HL-60 (cell line): ENCODE measurements at places on chromosomes 1 and 21.

DNA sequence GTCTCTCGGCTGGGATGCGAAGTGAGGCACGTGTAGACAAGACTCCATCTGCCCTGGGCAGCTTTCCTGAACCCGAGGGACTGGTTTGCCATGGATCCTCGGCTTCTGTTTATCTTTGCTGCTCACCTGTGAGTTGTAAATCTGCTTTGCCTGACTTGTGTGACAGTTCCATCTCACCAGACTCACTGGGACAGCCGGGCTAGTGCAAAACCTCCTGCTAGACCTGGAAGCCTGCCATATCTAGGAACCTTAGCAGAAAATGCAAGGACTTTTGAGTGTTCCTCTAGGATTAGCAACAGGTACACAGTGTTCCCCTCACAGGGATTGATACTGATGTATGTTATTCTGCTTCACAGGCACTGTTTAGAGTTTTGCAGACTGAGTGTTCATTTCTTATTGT, 218.6 kb downstream of the URB2 start:
- no peak for DNase-seq

DNA sequence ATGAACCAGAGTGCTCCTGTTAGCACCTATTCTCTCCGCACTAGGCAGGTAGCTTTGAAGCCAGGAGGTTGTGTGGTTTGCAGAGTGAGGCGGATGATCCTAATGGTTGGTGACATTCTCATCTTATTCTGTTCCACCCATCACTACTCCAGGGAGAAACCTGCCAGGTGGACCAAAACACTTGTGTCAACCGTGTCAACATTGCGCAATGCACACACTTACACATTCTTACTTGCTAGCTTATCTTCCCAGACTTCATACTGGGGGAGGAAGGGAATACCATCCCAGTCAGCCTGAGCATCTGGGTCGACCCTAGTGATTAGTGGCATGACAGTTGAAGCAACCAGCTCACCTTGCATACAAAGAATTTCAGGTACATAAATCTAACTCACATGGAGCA, 236.9 kb downstream of the RPS6KC1 start:
- no peak for DNase-seq

GRCh38 chr1:87170157-87170556, 158.5 kb upstream of the LMO4 start:
- no peak for DNase-seq

GRCh38 chr1:229753764-229754551, 127.9 kb downstream of the URB2 start:
- no peak for DNase-seq

GRCh38 chr21:25175938-25176337, 431.3 kb downstream of the MRPL39 start:
- no peak for DNase-seq

DNA sequence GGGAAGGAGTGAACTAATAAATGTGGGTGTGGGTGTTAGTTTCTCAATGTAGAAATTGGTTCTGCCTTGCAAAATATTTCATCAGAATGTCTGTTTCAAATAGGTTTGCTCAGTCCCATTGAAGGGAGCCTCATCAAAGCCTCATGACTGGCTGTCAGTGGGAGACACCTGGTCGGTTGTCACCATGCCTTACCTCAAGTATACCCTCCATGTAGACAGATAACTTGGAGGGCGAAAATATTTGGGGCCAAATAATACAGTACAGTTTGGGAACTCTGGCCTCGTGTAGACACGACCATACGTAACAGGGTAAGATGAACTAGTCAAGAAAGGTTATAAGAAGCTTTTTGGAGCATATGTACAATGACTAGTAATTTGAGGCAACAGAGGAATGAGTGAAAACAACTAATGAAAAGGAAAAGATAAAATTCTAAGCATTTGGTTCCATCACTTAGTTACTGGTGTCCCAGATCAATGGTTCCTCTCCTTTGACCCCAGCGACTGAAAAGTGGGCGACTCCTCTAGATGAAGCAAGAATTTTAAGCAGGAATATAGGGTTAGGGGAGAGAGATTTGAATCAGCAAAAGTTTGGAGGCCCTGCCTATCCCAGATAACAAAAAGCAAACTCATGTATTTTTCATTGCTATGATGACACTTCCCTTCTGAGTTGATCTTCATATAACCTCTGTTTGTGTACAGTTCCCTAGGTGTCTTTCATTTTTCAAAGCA, 163.9 kb downstream of the LRRC40 start:
- no peak for DNase-seq

- no peak for DNase-seq
Measured at GRCh38 chr1:114178936-114179335, 25.3 kb upstream of the SYT6 start.

- DNase-seq, result no peak
Measured at GRCh38 chr21:30577766-30578165, 12.4 kb downstream of the KRTAP22-2 start.

GRCh38 chr1:229409616-229410369, 24.1 kb downstream of the ACTA1 start:
- DNase-seq, result no peak

DNA sequence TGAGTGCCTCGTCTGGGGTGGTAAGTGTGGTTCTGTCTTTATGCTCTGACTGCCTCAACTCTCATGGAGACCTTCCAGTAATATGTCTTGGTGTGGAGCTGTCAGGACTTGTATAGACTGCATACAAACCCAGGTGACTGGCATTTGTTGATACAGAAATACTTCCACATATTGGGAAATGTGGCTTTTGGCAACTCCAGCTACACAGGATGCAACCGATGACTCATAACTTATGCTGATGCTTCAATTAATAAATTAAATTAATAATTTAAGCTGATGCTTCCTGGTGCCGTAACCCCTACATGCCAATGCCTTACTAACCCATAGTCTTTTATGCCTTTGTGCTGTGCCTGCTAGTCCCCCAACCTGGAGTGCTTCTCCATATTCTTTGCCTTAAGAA, 72.3 kb upstream of the ARTN start:
- no peak for DNase-seq

DNA sequence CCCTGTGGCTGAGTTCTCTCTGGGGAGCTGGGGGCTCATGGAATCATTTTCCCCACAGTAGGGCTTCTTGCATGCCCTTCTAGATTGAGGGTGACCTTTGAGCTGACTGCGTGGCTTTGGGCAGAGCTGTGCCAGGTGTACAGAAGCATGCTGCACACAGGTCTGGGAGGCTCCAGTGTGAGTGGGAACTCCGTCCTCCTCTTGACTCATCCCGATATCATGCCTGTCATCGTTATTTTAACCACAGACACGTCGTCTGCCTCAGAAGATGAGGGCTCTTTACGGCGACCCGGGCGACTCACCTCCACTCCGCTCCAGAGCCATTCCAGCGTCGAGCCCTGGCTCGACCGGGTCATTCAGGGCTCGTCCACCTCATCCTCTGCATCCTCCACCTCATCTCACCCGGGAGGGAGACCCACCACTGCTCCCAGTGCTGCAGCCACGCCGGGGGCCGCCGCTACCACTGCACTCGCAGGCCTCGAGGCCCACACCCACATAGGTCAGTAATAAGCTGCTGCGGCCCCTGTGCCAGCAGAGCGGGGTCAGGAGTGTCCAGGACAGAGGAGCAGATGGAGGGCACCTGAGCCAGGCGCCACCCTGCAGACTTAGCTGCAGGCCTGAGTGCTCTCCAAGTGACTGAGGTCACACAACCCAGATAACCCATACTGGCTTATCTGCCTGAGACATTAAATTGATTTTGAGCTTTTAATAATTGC, 39.8 kb downstream of the DIP2A start:
- no peak for DNase-seq

- no peak for DNase-seq
Measured at GRCh38 chr21:45669382-45669781, 25.9 kb downstream of the PCBP3 start.

DNA sequence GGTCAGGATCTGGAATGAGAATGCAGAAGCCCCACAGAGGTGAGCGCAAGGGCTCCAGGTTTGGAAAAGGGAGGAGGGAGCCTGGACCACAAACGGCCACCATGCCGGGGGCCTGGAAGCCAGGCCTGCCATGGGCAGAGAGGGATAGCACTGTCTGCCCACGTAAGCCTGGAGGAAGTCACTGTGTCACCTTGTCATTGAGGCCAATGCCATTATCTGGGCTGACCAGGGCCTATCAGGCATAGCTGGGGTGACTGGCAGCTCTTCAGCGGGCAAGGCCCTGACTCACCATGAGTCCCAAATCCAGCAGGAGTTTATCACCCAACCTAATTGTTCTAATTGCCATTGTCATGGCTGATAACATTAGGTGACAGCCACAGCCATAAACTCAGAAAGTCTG, 84.6 kb downstream of the MATN1 start:
- DNase-seq, result no peak

DNA sequence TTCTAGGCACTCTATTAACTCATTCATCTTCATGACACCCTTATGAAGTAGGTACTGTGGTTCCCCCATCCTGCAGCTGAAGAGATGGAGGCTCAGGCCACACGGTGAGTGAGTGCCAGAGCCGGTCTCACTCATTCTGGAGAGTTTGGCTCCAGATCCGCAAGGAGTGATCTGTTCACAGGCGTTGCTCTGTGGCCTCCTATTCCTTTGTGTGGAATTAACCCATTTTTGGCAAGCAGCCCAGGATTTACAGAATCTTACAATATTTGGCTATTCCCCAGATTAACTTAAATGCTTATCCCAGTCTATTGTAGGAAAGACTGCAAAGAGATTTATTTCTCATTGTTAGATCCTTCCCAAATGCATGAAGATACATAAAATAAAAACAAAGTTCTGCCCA, 29.6 kb downstream of the KIAA0040 start:
- DNase-seq, result no peak

DNA sequence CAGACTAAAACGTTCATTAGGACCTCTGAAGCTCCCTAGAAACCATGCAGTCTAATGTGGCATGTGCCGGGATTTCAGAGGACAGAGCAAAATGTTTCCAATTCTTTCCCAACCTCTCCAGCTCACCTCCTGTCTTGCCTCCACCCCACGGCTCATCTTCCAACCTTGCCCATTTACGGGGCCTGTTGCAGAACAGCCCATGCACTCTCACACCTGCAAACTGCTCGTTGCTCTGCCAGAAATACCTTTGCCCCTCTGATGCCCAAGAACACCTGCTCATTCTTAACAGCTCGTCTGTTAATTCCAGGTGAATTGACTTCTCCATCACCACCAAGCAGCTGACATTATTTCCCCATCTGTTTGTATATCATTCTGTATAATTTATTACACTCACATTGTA, 53.9 kb upstream of the LBR start:
- DNase-seq, result no peak

DNA sequence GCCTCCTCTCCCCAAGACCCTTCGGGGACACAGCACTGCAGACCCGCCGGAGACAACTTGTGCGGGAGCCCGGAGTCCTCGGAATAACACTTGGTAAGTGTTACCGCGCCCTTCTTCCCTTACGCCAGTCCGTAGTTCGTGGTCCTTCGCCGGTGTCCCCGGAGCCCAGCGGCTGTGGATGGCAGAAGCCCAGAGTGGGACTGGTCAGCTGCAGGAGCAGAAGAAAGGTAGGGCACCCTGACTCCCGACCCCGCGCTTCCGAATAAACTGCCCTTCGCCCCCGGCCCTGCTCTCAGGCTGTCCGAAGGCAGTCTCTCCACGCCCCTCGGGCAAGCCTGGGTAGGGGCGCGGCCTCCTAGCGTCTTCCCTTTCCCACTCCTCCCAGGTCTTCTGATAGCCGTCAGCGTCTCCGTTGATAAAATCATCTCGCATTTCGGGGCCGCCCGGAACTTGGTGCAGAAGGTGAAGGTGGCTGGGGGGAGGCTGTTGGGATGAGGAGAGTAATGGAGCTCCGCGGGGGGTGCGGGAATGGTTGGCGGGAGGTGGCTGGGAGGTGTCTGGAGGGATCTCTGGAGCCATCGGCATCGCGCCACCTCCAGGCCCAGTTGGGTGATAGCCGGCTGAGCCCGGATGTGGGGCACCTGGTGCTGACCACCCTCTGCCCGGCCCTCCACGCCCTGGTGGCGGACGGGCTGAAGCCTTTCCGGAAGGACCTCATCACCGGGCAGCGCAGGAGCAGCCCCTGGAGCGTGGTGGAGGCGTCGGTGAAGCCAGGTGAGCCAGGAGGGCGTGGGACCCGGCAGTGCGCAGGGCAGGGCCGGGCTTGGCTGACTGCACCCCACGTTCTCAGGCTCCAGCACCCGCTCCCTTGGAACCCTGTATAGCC, 4.3 kb downstream of the RUSC1 start:
- peak; percentile 39 for DNase-seq
